ENCODE measurements at places on chromosomes 5 and 9.

- no peak for DNase-seq
These were observed 662.2 kb upstream of the ZNF608 start for GRCh38 chr5:125408448-125409233.

GRCh38 chr5:169161022-169161680 lies 139.8 kb downstream of the SLIT3 start:
- DNase-seq = no peak

DNA sequence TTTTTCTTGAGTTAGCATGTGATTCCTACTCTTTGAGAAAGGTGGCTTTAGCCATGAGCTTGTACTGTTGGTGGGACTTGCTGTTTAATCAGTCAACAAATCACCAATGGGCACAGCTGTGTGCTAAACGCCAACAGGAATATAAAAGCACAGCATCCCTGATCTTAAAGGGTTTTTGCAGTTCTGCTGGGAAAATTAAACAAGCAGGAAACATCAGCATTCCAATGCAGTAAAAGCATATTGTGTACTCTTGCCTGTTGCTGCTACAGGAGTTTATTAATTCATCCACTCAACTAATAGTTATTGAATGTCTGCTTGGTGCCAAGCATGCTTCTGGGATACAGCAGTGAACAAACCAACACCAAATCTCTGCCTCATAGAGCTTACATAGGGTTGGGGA lies 27.4 kb upstream of the F2RL1 start:
- DNase-seq = no peak

DNA sequence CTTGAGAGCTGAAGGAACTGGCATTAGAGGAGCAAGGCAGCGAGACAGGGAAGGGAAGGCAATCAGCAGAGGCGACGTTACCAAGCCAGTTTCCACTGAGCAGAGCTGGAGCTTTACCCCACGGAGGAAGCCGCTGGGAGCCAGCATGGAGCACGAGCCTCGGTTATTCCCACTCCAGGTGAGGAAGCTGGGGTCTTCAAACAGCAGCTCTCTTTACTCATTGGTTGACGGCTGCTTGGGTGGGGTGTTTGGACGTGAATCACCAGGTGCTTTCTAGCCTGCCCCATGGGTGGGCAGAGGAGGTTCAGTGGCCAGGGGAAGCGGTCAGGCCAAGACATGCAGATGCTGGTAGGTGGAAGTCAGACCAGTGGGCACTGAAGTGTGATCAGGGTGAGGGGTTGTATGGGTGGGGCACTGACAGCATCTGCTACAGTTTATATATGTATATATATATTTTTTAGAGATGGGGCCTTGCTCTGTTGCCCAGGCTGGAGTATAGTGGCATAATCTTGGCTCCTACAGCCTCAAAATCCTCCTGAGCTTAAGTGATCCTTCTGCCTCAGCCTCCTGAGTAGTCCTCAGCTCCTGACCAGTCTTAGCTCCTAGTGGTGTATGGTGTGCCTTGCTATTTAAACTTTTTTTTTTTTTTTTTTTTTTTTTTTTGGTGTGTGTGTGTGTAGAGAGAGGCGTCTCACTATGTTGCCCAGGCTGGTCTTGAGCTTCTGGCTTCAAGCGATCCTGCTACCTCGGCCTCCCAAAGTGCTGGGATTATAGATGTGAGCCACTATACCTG lies 12.4 kb downstream of the SNX30 start:
- DNase-seq = no peak

DNA sequence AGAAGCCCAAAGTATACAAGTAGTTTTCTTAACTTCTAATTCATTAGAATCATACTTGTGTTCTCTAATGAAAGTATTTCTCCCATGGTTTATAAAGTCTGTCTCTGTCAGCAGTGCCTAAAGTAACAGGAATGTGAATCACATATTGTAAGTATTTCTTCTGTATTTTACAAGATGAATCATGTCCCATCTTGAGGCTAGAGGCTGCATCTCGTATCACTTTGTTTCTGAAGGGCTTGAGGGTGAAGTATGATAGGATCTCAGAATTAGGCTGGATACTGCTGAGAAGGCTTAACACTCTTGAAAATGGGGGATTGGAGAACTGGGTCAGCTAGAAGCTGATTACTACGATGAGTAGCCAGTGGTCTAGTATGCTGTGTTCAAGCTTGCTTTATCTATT lies 242.2 kb upstream of the ACTBL2 start:
- DNase-seq = no peak

GRCh38 chr9:95088421-95089161 lies 228.9 kb downstream of the FANCC start:
- DNase-seq = no peak

DNA sequence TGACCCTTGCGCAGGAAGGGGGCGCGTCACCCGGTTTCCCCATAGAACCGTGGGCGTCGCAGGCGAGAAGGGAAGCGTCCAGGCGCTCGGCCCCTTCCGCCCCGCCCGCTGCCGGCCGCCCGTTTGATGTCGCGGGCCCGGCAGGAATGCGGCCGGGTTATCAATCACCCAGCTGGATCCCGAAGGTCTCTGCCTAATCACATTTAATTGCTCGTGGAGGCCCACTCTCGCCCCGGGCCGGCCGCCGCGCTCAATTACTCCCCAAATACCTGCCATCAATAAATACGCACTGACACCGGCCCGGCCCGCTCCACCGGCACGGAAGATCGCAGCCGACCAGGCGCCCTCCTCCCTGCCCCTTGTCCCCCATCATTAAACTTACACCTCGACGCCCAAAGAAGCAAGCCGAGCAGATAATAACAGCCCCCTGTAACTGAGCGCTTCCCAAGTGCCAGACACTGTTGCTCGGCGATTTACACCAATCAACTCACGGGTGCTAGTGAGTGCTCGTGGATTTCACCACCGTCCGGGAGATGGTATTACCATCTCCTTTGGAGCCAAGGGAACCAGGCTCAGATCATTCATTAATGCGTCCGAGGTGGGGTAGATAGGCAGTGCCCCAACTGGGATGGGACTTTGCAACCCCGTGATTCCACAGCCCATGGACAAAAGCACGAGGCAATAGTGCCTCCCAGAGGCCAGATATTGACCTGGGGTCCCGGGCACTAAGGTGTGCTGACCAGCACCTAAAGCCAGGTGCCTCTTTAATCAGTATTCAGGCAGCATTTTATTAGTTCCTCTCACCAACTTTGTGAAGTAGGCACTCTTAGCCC lies 11.3 kb downstream of the MSX2 start:
- no peak for DNase-seq

DNA sequence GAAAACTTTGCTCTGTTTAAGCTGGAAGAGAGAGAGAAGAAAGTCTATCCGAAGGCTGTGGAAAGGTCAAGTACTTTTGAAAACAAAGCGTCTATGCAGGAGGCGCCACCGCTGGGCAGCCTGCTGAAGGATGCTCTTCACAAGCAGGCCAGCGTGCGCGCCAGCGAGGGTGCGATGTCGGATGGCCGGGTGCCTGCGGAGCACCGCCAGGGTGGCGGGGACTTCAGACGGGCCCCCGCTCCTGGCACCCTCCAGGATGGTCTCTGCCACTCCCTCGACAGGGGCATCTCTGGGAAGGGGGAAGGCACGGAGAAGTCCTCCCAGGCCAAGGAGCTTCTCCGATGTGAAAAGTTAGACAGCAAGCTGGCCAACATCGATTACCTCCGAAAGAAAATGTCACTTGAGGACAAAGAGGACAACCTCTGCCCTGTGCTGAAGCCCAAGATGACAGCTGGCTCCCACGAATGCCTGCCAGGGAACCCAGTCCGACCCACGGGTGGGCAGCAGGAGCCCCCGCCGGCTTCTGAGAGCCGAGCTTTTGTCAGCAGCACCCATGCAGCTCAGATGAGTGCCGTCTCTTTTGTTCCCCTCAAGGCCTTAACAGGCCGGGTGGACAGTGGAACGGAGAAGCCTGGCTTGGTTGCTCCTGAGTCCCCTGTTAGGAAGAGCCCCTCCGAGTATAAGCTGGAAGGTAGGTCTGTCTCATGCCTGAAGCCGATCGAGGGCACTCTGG lies 32.6 kb downstream of the CD180 start:
- DNase-seq = no peak

DNA sequence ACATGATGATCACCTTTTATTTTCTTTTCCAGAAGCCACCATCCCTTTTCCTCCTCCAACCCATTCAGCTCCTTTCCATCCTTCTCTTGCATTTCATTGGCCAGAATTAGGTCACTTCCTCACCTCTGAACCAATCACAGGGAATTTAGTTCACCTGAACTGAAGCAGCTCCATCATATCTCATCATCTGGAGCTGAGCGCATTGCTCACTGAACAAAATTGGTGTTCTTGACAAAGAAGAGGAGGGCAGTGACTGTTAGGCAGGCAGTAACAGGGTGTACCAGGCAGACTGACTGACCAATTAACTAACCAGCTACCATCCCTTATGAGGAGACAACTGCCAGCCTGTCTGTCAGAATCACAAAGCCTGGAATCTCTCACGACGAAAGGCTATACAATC lies 1.8 kb upstream of the ZNF354A start:
- no peak for DNase-seq

- no peak for DNase-seq
These were observed 1018.3 kb downstream of the CDH12 start for GRCh38 chr5:21834863-21835262.

- no peak for DNase-seq
These were observed 302.7 kb downstream of the PLK2 start for GRCh38 chr5:58156973-58157701.

DNA sequence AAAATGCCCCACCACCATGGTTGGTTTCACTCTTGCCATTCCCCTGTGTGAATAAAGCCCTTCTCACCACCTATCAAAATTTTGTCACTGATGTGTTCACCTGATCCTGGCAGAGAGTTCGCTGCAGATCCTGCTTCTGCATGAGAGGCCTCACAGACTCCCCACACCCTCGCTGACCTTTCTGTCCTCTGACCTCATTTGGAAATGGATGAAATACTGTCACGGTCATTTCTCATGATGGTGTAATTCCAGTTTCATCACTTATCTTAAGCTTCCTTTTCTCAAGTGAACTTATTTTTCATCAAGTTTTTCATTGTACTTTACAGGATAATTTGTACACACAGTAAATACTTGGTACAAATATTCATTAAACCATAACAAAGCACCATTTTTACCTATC lies 131.3 kb downstream of the FRMD3 start:
- no peak for DNase-seq

DNA sequence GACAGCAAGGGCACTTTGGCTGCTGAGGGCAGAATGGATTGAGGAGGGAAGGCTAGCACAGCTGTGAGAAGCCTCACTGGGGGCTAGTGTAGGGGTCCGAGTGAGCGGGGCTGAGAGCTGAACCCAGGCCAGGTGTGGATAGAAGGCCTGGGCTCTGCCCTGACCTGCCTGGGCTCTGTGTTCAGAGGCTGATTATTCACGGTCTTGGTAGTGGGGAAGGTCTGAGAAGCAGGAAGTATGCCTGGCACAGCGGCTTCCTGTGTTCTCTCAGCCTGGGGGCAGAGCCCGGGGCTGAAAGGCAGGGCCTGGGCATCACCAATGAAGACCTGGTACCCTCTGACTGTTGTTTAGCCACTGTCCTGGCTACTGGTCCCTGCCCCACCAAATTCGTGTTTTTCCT lies 136.4 kb upstream of the TBC1D2 start:
- no peak for DNase-seq

- no peak for DNase-seq
These were observed 36.1 kb downstream of the PAPPA start for GRCh38 chr9:116189683-116190082.

DNA sequence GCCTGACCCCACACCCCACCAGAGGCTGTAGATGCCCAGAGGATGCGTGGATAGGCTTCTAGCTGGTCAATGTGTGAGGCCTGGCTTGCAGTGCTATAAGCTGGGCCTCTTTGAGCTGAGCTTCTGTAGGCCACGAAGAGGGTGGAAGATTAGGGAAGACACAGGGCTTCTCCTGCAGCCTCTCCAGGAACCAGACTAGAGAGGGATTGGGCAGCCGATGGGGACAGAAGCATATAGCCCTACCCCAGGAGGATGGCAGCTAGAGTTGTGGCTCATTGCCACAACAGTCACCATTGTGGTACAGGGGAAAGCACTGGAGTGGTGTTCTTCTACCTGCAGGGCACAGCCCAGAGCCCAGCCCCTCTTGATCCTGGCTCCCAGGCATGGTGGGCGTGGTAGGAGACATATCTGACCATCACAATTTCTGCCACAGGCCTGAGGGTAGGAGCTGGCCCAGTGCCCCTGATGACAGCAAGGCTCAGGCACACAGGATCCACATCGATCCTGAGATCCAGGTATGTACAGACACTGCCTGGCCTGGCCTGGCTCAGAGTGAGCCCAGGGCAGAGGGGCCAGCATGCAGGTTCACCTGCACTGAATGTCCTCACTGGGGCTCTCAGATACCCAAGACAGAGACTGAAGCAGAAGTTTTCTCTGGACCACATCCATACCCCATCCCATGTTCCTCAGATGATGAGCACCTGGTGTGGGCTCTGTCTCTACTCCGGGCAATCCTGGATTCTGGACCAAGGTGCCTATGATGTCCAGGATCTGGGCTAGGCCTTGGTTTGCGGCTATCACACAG lies 8.7 kb downstream of the PDLIM4 start:
- no peak for DNase-seq

- DNase-seq = no peak
These were observed 107.5 kb downstream of the EBF1 start for GRCh38 chr5:158992037-158992740.

- no peak for DNase-seq
These were observed 164.5 kb downstream of the EBF1 start for GRCh38 chr5:158935215-158935614.

DNA sequence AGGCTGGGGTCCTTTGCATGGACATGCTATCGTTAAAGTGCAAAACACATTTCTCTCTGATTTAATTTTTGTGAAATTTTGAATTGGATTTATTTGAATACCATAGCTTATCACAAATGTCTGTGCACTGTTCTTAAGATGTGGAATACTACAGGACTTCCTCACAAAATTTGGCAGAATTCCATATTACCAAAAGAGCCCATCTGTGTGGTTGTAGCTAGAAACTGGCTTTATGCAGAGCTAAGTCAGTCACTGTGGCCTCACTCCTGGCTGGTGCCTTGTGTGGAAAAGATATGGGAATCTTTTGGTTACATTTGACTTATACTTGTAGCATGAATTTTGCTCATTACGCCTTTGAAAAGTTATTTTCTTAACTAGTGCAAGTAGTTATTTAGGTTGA lies 35.5 kb downstream of the ACO1 start:
- no peak for DNase-seq

GRCh38 chr5:177425801-177426565 lies 493 bp upstream of the GRK6 start:
- DNase-seq = peak; percentile 99

- no peak for DNase-seq
These were observed 57.1 kb upstream of the ANKH start for GRCh38 chr5:14928661-14929060.
